Fibroblast of the conjunctiva (primary cell): ENCODE measurements at places on chromosomes 2 and 18.
A peak's percentile ranks its signal among the peaks of the same experiment; 100 is the strongest.

DNA sequence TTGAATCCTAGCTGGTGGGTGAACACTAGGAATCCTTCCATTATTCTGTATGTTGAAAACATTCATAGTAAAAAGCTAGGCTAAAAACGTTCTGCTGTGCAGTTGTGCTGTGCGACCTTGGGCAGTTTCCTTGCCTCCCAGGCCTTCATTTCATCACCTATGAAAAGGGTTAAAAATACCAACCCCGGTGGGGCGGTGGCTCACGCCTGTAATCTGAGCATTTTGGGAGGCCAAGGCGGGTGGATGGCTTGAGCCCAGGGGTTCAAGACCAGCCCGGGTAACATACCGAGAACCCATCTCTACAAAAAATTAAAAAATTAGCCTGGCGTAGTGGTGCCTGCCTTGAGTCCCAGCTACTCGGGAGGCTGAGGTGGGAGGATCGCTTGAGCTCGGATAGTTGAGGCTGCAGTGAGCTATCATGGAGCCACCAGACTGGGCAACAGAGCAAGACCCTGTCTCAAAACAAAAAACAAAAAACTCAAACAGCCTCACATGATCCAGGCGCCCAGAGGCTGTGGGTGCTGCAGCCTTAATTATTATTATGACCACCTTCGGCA lies 2.9 kb upstream of the RRM2 start:
- DNase-seq = no peak

- peak; percentile 26 for DNase-seq
Measured at GRCh38 chr2:53740170-53740569, 27.4 kb upstream of the CHAC2 start.

DNA sequence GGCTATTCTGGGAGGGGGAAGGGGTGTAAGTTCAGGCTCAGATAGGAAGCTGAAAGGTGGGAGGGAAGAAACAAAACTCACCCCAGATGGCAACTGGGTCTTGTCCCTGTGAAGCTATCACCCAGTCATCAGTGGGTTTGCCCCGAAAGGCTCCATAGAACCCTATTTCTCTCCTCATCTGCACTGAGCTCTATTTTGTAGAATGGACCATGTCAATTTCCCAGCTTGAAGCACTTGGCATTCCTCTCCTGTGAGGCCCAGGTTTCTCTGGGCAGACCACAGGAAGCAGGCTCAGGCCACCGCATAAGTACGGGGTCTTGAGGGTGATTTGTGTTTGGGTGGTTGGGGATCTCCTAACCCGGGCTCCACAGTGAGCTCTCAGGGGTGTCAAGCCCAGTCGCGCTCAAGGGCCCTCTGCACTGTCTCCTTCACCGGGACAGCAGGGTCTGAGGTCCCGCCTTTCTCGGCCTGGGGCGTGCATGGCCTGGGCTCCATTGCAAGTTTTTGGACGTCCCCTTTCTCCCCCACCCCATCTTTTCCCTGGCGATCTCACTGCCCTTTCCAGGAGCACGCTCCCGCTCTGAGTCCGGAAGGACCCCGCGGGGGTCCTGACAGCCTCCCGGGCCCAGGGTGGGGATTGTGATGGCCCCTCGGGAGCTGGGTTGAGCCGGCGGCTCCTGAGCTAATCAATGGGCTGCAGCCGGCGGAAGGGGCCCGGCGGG lies 27.3 kb upstream of the NOTO start:
- DNase-seq = no peak

- no peak for DNase-seq
Measured at GRCh38 chr2:236870370-236870769, 215.3 kb upstream of the COPS8 start.

DNA sequence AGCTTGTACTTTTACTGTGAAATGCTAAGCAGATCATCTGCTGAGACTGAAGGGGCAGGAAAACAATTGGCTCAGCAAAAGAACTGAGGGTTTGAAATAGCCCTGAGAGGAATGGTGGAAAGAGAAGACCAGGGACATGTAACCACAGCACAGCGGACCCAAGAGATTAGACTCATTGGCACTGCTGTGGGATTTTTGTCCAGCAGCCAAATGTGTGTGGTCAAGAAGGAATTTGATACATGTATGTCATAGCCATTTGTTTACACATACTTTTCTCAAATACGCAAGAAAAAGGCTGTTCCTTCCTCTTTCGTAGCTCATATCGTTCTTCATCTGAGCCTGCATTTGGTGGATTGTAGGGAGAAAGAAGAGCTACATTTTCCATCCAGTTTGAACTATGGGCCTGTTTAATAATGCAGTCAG lies 73.8 kb downstream of the TRABD2A start:
- DNase-seq = peak; percentile 97
